Activated T-helper 1 cell treated with anti-CD3 and anti-CD28 coated beads, Interleukin-12 subunit alpha, Interleukin-12 subunit beta, Interleukin-2, Interleukin-4 antibody, amounts not matched to agents 30 ng/mL and 10 ng/mL and 1 ng/mL, durations not matched to agents 14 hours and 24 hours and 36 hours (primary cell): ENCODE measurements at places on chromosomes 6 and 20. TPM values are rescaled to one million over a fixed set of nuclear protein-coding genes. Genes with fewer than 3 reads are reported as not detected.
A peak's percentile ranks its signal among the peaks of the same experiment; 100 is the strongest.

GRCh38 chr20:4811661-4812181 lies 90.0 kb downstream of the PRND start:
- peak; percentile 56 for DNase-seq

GRM1 gene
- total RNA-seq = not detected in 2 replicates

- DNase-seq = peak; percentile 78
Measured at GRCh38 chr6:26205161-26205624, 118.0 kb downstream of the HFE start.

- no peak for DNase-seq
Measured at GRCh38 chr6:133623065-133623464, 265.8 kb upstream of the TCF21 start.

BPIFB2 gene
- not detected in 2 replicates for total RNA-seq

- no peak for DNase-seq
Measured at GRCh38 chr6:89999154-89999553, 104.9 kb downstream of the GJA10 start.

ORC3 gene
- total RNA-seq = 34.7 and 38.6 TPM in 2 replicates

CNPY3 gene
- 47.2 and 49.2 TPM in 2 replicates for total RNA-seq

DNA sequence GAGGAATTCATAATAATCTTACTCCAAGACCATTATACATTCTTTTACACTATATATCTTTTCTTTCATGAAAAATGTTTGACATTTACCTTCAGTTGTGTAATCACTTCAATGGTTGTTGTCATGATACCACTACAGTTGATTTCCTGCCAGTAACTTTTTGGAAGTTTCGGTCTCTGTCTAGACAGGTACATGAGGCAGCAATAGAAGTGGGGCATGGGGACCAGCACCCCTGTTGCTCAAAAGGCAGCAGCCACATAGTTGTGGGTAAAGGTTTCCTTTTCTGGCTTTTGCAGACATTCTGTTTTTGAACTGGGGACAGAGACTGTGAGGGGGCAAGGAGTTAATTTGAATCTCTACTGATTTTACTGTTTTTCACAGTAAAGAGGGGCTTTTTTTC lies 14.1 kb downstream of the SAMD5 start:
- DNase-seq = no peak

DNA sequence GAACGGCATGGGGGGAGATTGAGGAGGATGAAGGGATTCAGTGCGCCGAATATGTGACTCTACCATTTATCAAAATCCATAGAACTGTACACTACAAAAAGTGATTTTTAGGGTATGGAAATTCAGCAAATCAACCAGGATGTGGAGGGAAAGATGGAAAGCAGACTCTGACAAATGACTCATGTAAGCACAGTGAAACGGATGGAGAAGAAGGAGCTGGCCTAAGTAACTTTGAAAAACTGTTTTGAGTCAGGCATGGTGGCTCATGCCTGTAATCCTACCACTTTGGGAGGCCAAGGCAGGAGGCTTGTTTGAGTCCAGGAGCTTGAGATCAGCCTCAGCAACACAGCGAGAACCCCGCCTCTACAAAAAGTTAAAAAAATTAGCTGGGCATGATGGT lies 39.2 kb downstream of the MUC22 start:
- DNase-seq = no peak

- no peak for DNase-seq
Measured at GRCh38 chr6:100346203-100346602, 118.5 kb downstream of the SIM1 start.

- DNase-seq = no peak
Measured at GRCh38 chr20:35018590-35019371, 63.1 kb downstream of the MYH7B start.

ERVFRD-1 gene
- not detected in 2 replicates for total RNA-seq

GRCh38 chr6:13431861-13432465 lies 55.4 kb downstream of the GFOD1 start:
- DNase-seq = no peak

CDH4 gene
- not detected in 2 replicates for total RNA-seq

GINS1 gene
- 39.6 and 40.1 TPM in 2 replicates for total RNA-seq

DNA sequence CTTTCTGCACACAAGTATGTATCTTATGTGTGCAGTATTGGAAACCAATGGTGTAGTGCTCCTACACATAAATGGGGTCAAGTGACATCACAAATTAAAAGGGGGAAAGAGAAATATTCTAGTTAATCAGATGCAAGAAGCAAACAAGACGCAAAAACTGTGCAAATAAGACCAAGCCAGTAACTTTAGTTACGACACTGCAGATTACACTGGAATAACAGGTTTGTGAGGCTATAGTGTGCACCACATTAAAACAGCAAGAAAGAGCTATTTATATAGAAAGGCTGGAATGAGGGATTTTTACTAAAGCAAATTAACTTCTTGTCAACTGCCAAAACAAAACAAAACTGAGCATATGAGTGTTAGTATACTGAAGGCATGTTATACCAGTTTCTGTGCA lies 45.8 kb downstream of the NR2E1 start:
- DNase-seq = no peak

EPHA7 gene
- total RNA-seq = not detected in 2 replicates

DNA sequence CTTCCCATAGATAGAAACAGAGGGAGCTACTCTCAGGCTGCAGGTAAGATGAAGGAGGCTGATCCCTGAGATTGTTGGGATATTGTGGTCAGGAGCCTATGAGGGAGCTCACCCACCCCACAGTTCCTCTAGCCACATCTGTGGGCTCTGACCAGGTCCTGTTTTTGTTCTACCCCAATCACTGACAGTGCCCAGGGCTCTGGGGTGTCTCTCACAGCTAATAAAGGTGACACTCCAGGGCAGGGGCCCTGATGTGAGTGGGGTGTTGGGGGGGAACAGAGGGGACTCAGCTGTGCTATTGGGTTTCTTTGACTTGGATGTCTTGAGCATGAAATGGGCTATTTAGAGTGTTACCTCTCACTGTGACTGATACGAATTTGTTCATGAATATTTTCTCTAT lies 2.8 kb downstream of the HLA-F start:
- no peak for DNase-seq
